ENCODE measurements at places on chromosomes 5 and 9. TPM values are rescaled to one million over a fixed set of nuclear protein-coding genes. Genes with fewer than 3 reads are reported as not detected.

Gene LMX1B
- total RNA-seq = 0.63 TPM

Gene SHOC1
- not detected for total RNA-seq

Gene PCDHB16
- total RNA-seq = 0.63 TPM

Gene PPP3R2
- total RNA-seq = not detected
